Pancreas (tissue), 10 donors: ENCODE measurements at places on chromosomes 4 and X. TPM values are rescaled to one million over a fixed set of nuclear protein-coding genes. Genes with fewer than 3 reads are reported as not detected.

DRD5 gene
- not detected for total RNA-seq

ASMT gene
- total RNA-seq, result not detected

HPGDS gene
- 2.9 TPM for total RNA-seq

SLITRK4 gene
- 0.73 TPM for total RNA-seq

GPR50 gene
- not detected for total RNA-seq

BRS3 gene
- not detected for total RNA-seq

GC gene
- 23.1 TPM for total RNA-seq

ETDA gene
- total RNA-seq, result not detected
